AG09319 (cell line): ENCODE measurements at places on chromosomes 2 and 18.

GRCh38 chr18:3044931-3045698 is 32.2 kb upstream of the LPIN2 start:
- no peak for DNase-seq

DNA sequence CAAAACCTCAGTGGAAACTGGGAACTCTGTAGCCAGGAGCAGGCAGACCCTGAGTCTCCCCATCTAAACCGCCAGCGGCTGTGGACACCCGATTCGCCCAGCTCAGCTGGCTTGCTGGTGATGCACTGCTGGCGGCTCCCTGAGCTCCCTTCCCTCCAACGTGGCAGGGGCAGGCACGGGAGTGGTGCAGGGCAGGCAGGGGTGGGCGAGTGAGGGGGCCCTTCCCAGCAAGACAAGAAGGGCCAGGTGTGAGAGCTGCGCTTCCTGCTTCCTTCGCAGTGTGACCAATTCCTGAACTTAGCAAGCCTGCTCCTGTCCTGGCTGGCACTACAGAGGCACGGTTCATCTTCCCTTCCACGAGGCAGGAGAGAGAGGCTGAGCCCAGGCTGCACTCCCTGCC is 12.3 kb upstream of the SEMA4C start:
- no peak for DNase-seq

DNA sequence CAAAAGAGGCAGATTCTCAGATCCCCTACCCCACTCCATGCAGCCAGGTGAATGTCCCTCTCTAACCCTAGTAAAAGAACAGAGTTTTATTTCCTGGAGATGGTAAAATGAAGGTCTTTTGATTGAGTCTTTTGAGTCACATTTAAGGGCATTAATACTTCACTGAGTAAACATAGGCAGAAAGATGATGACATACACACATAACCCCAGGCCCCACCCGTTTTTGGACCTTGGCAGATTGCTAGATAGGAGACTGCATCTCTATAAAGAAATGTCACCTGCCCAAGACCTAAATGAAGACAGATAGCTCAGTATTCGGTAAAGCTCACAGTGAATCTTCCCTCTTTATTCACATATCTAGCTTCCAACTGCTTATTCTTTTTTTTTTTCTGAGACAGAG is 28.3 kb upstream of the PEX13 start:
- no peak for DNase-seq

GRCh38 chr2:54555318-54555837 is 99.3 kb downstream of the SPTBN1 start:
- no peak for DNase-seq

- no peak for DNase-seq
Observed at GRCh38 chr18:76592981-76593381, 97.9 kb upstream of the ZNF516 start.

- DNase-seq, result no peak
Observed at GRCh38 chr2:60926741-60927552, 45.6 kb downstream of the REL start.

DNA sequence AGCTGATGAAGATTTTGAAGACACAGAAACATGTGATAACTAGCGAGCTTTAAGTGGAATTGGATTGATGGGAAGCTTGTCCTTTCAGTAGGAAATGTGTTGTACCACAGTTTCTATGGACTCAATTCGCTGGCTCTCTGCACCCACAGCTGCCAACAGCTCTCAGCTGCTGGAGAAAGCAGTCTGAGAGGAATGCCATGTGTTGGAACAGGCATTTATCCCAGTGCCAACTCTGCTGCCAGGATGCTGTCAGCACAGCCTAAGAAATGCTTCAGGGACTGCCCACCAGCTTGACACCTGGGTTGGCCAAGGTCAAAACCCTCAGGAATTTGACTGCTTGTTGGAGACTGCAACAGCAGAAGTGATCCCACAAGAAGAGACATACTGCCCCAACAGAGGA is 193.0 kb upstream of the THSD7B start:
- no peak for DNase-seq

DNA sequence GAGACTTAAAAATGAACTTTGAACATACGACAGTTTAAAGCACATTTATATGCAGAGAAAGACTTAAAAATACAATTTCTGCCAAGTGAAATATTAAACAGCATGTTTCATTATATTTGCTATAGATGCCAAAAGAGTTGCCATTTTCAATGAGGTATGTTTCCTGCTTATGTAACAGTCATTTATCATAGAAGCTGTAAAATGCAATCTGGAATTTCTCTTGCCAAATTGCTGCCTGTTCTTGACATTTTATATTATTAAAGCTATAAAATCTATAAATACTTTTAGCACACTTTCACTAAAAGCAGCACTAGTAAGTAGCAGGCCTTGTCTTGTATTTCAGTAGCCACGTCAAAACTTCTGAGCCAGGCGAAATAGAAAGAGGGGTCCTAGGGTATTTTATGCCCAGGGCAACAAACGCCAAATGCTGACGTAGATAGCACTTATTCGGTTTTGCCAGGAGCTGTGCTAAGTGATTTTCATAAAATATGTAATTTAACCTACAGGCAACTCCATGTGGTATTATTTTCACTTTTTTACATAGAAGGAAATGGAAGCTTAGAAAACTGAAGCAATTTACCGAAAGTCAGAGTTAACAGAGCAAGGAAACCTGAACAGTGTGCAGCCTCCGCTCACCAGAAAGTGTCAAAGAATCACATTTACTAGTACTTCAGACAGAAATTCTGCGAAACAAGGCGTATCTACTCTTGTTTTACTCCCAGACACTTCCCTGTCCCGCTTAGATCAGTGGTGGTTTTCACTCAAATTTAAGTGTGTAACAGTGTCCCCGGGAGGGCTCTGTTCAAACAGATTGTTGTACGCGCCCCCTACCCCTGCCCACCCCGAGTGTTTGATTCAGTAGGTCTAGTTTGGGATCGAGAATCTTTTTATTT is 1.2 kb upstream of the CYP20A1 start:
- DNase-seq, result no peak

DNA sequence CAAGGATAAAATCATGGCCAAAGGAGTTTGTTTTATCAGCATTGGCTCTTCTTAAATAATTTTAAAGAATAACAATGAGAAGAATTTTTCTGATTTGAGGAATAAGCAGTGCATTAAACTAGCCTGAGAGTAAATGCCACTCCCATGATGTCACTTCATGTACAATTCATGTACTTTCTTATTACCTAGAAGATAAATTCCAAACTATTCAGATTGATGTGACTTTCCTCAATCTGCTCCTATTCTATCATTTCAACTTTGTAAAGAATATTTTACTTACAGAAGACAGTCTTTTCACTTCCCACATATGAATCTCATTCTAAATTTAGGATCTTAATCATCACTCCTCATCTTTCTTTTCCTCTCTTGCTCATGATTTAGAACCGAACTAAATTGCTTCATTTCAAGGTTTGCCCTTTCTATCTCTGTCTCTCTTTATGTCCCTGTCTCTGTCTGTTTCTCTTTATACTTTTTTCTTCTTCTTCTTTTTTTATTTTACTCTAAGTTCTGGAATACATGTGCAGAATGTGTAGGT is 1142.0 kb upstream of the PIK3C3 start:
- DNase-seq, result no peak

GRCh38 chr2:216690853-216691741 is 4.3 kb downstream of the IGFBP5 start:
- DNase-seq, result peak; percentile 58

- no peak for DNase-seq
Observed at GRCh38 chr2:74511104-74511989, 2.9 kb upstream of the TLX2 start.

- no peak for DNase-seq
Observed at GRCh38 chr2:84048964-84049363, 410.1 kb downstream of the SUCLG1 start.

DNA sequence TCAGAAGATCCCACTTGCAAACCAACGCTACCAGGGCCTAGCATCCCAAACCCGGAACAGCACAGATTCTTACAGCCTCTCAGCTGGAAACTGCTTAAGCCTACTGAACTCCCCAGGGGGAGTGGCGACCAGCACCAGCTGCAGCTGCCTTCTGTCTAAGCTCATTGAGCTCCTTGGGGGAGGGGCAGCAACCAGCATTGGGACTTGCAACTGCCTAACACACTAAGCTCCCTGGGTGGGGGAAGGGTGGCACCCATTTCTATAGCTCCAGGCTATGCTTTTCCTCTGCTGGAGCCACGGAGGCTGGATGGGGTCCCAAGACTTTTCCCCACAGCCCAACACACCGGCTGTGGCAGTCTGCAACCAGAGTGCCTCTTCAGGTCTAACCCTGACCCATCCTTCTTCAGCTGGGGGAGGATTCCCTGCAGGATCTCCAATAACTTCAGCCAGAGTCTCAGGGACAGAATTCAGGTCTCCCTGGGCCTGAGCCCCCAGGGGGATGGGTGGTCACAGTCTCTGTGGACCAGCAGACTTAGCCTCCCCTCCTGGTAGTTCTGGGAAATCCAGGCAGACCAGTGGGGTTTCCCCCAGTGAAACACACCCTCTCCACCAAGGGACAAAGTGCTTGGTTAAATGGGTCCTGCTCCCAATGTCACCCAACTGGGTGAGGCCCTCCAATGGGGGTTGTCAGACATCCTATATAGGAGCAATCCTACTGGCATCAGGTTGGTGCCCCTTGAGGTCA is 45.9 kb upstream of the ITGA4 start:
- no peak for DNase-seq

GRCh38 chr2:31957354-31958139 is 53.3 kb downstream of the MEMO1 start:
- DNase-seq, result no peak

DNA sequence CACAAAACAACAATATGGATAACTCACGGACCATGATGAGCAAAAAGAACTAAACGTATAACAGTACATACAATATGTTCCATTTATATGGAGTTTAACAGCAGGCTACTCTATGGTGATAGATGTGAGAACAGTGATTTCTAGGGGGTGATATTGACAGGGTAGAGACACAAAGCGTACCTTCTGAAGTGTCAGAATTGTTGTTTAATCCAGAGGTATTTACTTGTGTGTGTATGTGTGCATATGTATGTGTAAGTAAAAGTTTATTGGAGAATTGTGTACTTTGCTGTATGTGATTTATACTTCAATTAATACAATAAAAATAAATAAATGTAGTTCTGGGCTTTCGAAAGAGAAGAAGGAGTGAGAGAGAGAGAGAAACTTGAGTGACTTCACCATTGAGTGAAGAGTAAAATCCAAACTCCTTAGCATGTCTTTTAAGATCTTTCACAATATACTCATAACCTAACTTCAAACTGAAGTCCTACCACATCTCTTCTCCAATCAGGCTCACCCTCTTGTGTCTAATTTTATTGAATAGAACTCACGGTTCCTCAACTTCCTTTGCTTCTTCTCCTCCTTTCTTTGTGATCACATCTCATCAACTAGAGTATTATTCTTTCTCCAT is 126.0 kb upstream of the KLF7 start:
- no peak for DNase-seq

DNA sequence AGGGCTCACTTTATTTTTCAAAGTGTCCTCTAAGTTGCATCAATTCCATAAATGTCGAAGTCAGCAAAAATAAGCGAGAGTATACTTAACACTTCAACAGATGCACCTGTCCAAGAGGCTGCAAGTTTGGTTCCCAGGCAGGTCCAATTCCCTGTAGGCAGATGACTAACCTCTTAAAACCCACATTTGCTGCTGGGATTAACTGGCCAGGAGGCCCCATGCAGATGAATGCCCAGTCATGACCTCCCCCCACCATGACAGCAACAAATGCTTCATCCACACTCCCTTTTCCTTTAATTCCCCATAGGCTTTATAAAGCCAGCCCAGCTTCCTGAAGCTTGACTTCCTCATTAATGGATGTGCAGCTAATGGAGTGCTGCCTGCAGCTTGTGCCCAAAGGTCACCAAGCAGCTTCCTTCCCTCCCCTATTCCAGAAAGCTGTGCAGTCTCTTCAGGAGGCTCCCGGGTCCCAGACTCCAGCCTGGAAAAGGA is 35.7 kb downstream of the REEP1 start:
- DNase-seq, result no peak

GRCh38 chr2:138877421-138877820 is 97.2 kb upstream of the NXPH2 start:
- no peak for DNase-seq

DNA sequence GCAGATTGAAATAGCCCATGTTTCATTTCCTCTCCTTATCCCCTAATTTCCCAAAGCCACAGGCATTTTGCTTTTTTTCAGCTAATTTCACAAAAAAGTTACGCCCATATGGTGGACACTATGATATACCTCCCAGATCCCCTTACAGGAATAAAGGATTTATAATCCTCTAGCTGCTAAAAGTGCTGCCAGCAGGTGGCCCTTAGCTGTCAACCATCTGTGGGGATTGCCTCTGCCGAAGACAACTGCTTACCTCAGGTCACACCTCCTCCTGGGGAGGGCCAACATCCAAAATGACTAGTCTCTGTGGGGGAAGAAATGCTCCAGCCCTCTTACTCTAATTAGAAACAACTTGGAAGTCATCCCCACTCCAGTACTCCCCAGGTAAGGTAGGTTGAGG is 61.0 kb upstream of the EPB41L3 start:
- DNase-seq, result no peak

GRCh38 chr2:165699946-165700345 is 94.1 kb downstream of the GALNT3 start:
- DNase-seq, result no peak

- DNase-seq, result no peak
Observed at GRCh38 chr2:20797096-20797495, 25.8 kb downstream of the LDAH start.

- DNase-seq, result no peak
Observed at GRCh38 chr2:174597345-174598047, at the start of gene WIPF1. Gene WIPF1 (minus strand): TSS chr2:174597804. CDS start chr2:174585573, 12,231 bp downstream.

DNA sequence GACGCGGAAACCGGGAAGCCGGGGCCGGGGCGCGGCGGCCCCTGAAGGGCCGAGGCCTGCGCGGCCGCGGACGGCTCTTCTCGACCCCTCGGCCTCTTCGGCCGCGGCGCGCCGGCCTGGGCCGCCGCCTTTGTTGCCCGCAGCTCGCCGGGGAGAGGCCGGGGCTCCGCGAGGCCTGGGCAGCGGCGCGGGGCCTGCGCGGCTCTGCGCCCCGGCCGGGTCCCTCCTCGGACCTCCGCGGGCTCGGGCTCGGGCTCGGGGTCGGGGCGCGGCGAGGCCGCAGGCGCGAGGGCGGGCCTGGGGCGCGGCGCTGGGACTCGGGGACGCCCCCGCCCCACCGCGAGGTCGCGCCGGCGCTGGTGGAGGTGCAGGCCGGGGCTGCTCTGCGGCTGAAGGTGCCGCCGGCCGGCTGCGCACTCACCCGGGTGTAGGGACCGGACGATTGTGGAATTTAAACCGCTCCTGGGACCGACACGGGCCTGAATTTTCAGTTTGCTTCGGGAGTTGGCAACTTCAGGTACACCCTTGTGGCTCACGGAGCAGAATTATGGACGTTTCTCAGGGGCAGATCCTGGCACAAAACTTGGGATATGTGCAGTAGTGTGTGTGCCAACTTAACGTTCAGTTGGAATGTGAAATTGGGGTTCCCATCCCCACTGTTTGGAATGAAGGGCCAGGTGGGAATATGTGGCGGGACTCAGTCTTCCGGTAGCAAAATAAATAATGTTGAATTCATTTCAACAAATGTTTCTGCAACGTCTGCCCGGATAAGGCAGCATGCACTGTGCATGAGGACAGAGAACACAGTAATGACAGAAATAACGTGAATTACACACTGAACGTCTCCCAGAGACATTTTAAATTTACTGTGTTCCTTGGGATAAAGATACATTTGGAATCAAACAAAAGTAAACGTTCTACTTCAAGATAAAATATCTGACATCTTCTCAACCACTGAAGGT is 787 bp downstream of the SOCS6 start:
- DNase-seq, result no peak
